Amygdala (tissue), 56 donors: ENCODE measurements at places on chromosomes 5 and 9.

DNA sequence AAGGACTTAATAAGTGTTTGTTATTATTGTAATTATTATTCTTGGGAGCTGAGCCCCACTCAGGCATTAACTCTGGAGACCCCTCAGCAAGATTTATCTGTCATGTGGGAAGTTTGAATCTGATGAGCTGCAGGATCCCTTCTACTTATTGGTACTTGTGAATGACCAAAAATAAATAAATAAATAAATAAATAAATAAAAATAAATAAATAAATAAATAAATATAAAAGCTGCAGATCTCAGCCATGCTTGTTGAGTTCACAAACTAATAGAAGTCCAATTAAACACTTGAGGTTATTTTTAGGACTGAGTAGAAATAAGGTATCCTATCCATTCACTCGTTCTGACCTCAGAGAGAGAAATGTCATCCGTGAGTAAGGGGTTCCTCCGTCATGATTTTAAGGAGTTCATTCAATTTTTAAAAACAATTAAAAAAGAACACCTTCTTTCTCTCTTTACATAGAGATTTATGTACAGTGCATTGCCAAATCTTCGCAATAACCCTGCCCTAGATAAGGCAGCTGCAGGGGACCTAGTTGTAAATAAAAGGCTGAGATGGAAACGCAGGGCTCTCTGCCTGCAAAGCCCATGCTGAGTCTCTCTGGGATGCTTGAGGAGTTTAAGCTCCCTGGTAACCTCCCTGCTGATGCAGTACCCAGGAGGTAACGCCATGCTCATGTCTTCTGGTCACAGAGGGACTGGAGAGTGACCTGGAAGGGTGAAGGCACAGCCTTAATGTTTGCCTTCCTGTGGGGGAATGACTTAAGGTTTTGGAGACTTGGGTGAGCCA is 1.2 kb downstream of the EFCAB9 start:
- no peak for DNase-seq

GRCh38 chr5:139912804-139913203 is 117.2 kb downstream of the PSD2 start:
- DNase-seq, result no peak

GRCh38 chr5:150630461-150631325 is 9.8 kb upstream of the SYNPO start:
- DNase-seq, result no peak

DNA sequence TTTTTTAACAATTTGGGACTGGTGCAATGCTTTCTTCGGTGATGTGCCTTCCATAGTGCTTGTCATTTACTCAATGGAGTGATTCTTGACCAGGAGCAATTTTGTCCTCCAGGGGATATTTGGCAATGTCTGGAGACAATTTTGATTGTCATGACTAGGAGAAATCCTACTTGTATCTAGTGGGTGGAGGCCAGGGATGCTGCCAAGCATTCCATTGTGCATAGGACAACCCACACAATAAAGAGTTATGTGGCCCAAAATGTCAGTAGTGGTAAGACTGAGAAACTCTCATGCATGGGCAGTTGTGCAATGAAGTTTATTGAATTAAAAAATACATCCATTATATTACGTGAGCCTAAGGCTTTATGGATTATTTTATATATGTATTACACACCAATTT is 70.5 kb downstream of the FOCAD start:
- DNase-seq, result no peak

DNA sequence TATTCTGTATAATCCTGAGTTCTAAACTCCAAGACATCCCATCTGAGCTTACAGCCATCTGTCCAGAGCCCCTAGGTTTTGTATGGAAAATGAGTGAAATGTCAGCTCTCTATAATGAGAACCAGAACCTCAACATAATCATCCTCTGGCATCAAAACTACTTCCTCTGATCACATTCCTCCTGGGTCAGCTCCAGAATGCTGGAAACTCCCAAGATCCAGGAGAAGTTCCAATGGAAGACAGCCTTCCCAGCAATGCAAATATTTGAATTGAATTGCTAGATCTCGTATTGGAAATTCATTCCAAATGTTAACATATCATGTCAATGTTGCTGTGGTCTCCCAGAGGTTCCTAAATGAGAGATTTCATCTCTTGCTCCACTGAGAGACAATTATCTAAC is 23.8 kb downstream of the C9 start:
- no peak for DNase-seq

DNA sequence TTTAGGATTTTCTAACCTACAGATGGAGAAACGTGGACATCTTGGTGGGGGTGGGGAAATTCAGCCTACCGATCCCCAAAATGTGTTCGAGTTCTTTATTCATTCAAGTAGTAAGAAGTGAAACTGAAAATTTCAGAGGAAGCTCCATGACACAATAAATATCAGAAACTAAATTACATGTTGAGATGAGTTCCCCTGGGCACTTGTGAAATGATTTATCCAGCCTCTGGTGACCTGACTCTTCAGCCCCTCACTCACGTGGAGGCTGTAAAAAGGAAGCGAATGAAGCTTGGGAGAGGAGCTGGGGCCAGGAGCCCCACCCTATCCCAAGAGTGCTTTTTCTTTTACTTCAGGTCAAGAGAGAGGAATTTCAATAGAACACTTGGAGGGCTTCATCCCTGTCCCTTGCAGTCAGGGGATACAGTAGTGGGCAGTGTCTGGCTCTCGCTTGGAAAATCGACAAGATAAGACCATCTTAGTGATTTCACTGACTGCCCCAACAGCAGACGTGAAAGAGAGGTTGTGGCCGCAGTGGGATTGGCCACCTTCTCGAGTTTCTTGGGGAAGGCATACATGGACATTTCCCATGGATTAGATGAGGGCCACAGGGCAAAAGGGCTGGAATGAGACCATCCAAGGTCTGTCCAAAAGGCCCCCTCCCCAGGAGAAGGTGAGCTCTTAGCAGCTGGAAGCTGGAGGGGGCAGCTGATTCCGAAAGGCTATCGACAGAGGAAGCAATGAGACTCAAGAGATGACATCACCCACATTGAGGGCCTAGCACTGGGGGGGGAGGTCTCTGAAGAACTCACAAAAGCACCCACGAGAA is 76.8 kb upstream of the SH3PXD2B start:
- no peak for DNase-seq

DNA sequence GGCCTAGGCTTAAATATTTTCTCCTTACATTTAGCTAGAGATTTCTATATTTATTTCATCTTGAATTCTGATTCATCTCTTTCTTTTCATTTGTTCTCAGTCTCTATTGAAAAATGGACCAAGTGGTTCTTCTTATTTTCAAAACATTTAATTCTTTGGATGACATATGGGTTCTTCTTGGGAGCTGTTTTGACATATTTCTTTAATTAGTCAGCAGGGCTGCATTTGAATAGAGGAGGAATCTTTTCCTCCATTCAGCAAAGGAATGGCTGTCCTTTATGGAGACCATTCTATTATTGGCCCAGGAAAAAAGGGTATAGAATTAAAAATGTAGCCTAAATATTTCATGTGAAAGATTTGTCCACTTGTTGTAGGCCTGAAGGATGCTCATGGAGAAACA is 109.9 kb downstream of the RPS23 start:
- DNase-seq, result no peak

DNA sequence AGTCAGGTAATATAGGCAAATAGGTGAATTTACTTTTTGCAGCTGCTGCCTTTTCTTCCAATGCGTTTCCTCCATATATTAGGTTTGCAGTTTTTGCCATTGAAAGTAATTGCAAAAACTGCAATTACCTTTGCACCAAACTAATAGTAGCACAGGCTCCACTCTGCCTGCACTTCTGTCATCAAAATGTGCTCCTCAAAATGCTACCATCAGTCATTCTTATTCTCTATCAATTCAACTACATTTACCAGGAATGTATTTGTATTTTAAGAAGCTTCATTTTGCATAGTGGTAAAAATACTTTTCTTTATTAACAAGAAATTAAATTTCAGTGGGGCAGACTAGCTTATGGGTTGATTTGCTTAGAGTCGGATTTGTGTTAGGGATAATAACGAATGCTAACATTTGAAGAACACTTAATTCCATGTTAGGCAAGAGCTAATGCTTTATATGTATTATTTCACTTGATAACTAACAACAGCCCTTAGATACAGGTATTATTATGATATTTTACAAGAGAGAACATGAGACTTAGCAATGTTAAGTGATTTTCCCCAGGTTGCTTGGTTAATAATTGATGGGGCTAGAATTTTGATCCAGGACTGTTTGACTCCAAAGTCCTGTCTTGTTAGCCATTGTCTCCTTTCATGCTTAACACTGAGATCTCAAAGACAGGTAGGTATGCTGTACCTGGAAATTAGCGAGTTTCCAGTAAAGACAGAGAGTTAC is 300.4 kb downstream of the MAN2A1 start:
- DNase-seq, result no peak

- DNase-seq, result no peak
These were observed 69.3 kb downstream of the OLFM1 start for GRCh38 chr9:135156525-135157510.

DNA sequence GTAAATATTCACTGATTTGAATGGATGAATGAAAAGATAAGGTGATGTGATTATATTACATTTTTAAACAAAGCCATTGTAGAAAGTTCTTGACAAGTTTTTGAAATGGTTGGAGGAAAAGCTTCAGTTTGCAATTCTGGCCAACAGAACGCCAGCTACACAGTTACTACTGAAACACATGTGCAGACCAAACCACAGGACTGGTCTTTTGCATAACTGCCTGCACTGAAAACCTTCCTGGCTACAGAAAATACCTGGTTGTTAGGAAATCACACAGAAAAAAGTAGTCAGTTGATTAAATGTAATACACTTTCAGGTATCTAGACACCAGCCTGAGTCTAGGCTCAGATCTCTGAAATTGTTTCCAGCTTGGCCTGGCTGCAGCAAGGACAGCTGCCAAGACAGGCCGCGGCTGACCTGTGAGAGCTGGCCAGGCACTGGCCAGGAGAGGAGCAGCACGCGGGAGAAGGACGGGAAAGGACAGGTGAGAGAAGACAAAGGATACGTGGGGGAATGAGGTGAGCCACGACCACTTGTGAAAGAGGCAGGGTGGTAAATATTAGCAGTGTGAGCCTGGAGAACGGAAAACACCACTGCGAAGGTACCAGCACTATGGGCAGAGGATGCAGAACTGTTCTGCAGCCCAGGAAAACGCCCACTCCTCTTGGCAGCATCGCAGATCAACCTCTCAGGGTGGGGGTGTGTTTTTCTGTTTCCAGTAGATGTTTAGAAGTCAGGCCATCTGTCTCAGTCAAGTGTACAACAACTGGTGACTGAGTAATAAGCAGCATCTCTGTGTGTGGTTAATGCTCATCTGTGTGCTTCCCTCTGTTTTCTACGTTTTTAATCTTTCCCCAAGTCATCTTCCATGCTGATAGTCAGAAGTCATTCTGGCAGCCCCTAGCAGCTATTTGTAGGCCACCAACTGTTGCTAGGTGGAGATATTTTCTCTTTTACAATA is 137.4 kb downstream of the SCAMP1 start:
- DNase-seq, result peak; percentile 25

GRCh38 chr5:9170026-9170425 is 375.8 kb downstream of the SEMA5A start:
- DNase-seq, result no peak

- DNase-seq, result no peak
These were observed 500.1 kb downstream of the ENC1 start for GRCh38 chr5:74140409-74140808.

- no peak for DNase-seq
These were observed 177.3 kb upstream of the SPEF2 start for GRCh38 chr5:35440409-35440808.

GRCh38 chr9:134455537-134455933 is 129.3 kb downstream of the RXRA start:
- DNase-seq, result no peak

DNA sequence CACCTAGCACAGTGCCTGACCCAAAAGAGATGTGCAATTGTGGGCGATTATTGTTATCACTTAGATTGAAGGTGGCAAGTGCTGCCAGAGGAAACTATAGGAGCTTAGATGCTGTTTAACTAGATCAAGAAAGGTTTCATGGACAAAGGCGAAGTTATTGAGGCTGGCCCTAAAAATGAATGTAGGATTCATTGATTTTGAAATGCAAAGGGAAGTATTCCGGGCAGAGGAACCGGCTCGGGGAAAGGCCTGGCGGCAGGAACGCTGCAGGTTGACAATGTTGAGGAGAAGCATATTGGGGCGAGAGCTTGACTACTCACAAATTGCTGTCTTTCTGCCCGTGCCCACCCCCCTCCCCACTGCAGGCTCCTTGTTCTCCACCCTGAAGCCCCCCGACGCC is 37.4 kb upstream of the TTC1 start:
- DNase-seq, result no peak

DNA sequence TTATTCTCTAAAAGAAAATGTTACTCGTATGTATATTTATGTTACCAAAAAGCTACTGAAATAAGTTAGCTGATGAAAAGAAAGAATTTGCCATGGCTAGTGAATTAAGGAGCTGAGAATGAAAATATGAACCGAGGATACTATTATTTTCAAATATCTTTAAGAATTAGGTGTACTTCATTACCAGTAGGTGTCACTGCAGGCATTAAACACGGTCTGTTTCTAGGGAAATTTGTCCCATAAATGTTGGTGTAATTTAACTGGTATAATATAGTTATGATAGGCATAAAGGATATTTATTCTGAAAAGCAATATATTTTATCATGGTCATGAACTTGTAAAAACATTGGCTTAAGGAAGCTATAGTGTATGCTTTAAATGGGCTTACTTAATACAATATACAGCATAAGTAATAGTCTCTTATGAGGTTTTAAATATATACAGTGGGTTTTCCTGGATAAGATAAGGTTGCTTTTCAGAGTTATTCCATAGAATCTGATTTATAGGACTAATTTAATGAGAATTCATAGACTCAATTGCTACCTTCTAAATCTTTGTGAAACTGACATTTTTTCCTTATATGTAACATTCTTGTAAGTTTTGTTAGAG is 72.4 kb upstream of the MPDZ start:
- DNase-seq, result no peak

GRCh38 chr9:79020276-79020675 is 551.5 kb upstream of the TLE4 start:
- no peak for DNase-seq

DNA sequence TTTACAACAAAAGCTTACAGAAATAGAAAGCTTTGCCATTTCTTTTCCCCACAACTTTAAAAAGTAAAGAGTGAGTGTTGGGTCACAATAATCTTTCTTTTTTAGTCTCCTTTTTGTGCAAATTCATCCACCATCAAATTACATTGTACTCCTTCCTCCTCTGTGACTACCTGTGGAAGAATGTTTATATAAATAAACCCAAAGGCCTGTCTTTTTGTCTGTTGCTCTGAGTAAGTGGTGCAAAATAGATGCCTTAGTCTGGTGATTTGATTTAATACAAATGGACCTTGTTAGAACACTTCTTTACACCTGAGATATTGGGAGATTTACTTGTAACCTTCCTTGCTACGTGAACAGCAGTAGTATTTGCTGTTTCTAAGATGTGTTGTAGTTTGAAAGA is 53.5 kb upstream of the TAF11L2 start:
- no peak for DNase-seq

DNA sequence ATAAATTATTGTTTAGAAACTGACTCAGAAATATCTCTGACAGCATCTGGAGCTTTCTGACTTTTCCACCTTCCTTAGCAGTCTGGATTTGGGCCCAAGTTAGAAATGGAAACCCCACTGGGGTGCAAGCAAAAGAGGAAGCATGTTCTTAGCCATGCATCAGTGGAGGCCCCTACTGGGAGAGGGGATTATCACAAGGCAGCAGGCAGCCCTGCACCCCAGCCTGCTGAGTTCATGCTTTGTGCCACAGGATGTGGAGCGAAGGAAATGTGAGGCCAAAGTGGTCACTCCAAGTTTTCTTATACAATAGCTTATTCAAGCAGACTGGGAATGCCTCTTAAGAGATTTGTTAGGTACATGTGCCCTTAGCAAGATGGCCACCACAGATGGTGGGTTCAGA is 146.5 kb upstream of the TLX3 start:
- DNase-seq, result no peak

GRCh38 chr5:38115318-38115827 is 143.0 kb upstream of the EGFLAM start:
- no peak for DNase-seq
